ENCODE measurements at places on chromosomes 13 and 19.
A peak's percentile ranks its signal among the peaks of the same experiment; 100 is the strongest.

- no peak for DNase-seq
Observed at GRCh38 chr13:110415669-110416068, 108.6 kb downstream of the COL4A2 start.

DNA sequence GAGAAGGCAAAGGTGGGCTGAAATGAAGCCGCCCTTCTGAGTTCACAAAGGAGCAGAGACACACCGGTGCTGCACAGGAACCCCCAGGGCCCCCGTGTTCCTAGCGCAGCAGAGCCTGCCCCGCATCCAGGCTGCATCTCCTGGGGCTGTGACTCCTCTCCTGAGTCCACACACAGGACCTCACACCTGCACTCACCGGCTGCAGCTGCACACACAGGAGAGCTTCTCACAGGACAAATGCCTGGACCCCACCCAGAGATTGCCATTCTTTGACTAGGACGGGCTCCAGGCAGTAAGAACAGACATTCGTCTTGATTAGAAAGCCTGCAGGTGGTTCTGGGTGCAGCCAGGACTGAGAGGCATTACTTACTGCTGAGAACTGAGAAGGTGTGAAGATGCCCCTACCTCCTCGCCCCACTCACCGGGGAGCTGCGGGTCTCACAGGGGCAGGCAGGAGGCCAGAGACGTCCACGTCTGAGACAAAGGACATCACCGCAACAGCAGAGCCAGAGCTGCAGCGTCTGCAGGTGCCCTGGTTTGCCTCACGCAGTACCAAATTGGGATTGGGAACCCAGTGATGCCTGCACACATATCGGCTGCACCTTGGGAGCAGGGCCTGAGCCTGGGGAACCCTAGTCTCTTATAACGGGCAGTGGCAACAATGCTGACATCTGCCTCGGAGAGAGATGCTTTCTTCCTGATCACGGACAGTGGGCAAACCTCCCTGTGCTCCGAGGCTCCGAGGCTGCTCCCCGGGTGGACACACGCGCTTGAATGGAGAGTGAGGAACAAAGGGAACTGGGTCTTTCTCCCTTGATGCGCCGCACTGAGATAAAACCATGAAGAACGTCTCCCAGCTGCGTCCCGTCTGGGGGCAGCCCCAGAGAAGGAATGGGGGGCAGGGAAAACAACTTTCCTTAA lies 50.4 kb downstream of the RASA3 start:
- DNase-seq = no peak

DNA sequence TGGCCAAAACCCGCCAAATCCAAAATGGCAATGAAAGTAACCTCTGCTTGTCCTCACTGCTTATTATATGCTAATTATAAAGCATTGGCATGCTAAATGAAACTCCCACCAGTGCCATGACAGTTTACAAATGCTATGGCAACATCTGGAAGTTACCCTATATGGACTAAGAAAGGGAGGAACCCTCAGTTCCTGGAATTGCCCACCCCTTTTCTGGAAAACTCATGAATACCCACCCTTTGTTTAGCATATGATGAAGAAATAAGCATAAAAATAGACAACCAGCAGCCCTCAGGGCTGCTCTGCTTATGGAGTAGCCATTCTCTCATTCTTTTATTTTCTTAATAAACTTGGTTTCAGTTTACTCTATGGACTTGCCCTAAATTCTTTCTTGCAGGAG lies 269.8 kb downstream of the OLFM4 start:
- no peak for DNase-seq

GRCh38 chr13:96216543-96216942 lies 126.6 kb downstream of the HS6ST3 start:
- DNase-seq = no peak

GRCh38 chr13:29624997-29625396 lies 29.5 kb upstream of the SLC7A1 start:
- DNase-seq = no peak

DNA sequence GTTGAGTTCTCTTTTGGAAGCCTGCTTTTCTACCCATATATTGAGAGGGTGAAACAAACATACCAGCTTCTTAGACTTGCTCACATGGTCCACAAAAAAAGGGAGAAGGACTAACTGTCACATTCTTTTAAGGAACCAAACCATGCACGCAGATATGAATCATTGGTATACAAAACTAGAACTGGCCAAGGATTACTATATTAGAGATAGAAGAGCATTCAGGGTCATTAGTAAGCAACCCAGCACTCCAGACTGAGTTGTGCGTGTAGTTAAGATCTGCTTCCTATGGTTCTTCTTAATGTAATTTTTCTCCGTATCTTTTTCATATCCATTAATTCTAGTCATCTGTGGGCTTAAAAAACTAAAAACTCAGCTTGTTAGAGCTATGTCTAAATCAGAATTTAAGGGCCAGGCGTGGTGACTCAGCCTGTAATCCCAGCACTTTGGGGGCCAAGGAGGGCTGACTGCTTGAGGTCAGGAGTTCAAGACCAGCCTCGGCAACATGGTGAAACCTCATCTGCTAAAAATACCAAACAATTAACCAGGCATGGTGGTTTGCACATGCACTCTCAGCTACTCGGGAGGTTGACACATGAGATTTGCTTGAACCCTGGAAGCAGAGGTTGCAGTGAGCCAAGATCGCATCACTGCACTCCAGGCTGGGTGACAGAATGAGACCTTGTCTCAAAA lies 19.6 kb downstream of the ALG5 start:
- DNase-seq = no peak

DNA sequence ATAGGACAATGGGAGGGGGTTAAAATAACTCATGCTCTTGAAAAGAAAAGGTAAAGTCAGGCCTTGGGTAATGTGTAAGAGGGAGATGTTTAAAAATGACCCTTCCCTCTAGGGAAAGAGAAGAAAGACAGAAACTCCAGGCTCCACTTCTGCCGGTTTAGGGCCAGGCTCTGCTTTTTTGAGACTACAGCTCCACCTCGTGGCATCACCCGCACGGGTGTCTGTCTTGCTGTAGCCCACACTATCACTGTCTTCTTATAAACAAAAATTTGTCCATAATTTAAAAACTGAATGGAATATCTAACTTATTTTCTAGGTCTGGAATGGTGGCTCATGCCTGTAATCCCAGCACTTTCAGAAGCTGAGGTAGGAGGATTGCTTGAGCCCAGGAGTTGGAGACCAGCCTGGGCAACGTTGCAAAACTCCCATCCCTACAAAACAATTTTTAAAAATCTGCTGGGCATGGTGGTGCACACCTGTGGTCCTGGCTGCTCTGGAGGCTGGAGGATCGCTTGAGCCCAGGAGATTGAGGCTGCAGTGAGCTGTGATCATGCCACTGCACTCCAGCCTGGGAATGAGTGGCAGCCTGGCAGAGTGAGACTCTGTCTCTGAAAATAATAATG lies 65.1 kb upstream of the GTF3A start:
- DNase-seq = peak; percentile 34

DNA sequence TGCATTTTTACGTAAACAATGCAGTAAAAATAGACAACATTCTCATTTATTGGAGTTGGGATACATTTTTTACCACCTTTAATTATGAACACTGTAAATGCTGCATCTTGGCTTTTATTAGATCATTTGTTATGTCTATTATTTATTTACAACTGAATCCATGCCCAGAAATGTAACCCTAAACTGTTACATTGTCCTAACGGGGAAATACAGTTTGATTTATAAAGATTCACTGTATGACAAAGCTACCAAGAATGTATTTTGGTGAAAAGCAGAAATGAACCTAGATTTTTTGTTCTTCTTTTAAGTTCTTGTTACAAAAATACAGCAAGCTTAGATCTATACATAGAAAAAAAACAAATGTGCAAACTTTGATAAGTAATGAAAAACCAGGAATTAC lies 1.1 kb downstream of the METTL21C start:
- no peak for DNase-seq

DNA sequence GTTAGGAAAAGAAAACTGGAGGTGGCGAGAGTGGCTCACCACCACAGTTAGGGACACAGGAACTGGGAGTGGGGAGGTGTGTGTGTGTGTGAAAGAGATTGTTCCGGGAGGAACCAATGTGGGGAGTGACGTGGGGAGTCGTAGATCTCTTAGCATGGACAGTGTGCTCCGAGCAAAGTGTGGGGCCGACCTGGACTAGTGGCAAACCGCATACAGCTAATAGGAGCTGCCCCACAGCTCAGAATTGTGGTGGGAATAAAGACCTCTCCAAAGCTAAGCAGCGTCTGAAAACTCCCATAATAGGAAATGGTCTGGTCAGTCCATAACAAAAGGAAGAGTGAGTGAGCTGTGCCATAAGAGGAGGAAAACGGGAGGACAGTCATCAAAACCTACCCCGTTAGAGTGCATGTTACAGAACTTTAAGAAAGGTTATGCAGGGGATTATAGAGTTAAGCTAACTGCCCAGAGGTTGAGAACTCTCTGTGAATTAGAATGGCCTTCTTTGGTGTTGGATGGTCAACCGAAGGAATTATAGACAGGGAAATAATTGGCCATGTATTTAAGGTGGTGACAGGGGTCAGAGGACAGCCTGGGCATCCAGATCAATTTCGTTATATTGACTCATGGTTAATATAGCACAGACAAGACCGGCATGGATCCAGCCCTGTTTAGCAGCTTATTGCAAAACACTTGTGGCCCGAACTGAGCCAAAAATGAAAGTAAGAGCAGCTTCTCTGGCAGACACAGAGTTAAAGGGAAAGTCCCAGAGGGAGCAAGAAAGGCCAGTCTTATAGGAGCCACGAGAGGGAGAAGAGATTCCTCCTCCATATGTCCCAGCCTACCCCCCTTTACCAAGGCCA lies 8.9 kb upstream of the SLC15A1 start:
- no peak for DNase-seq

GRCh38 chr13:31538067-31539042 lies 201.0 kb upstream of the RXFP2 start:
- no peak for DNase-seq

GRCh38 chr19:57280962-57281400 lies 696 bp downstream of the ZNF460 start:
- no peak for DNase-seq

DNA sequence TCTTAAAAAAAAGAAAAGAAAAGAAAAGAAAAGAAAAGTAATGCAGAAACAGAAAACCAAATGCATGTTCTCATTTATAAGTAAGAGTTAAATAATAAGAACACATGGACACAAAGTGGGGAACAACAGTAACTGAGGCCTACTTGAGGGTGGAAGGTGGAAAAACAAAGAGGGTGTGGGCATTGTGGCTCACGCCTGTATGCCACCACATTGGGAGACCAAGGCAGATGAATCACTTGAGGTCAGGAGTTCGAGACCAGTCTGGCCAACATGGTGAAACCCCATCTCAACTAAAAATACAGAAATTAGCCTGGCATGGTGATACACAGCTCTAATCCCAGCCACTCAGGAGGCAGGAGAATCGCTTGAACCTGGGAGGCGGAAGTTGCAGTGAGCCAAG lies 8.1 kb downstream of the ZNF708 start:
- no peak for DNase-seq

DNA sequence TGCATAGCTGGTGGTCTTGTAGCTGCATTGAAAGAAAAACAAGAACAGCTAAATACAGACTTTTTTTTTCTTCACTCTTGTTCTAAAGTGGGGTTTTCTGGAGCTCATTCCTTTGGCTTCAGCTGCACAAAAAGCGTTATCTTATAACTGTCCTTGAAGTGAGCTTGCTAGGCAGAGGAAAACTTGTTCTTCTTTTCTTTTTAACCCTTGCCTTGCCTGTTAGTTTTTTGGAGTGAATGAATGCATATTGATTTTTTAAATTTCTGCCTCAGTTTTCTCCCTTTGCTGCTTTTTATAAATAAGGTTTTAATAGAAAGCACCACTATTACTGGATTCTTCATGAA lies 1.5 kb downstream of the ZNF765 start:
- DNase-seq = no peak

- peak; percentile 52 for DNase-seq
Observed at GRCh38 chr19:1001538-1002166, 1.4 kb downstream of the GRIN3B start.

DNA sequence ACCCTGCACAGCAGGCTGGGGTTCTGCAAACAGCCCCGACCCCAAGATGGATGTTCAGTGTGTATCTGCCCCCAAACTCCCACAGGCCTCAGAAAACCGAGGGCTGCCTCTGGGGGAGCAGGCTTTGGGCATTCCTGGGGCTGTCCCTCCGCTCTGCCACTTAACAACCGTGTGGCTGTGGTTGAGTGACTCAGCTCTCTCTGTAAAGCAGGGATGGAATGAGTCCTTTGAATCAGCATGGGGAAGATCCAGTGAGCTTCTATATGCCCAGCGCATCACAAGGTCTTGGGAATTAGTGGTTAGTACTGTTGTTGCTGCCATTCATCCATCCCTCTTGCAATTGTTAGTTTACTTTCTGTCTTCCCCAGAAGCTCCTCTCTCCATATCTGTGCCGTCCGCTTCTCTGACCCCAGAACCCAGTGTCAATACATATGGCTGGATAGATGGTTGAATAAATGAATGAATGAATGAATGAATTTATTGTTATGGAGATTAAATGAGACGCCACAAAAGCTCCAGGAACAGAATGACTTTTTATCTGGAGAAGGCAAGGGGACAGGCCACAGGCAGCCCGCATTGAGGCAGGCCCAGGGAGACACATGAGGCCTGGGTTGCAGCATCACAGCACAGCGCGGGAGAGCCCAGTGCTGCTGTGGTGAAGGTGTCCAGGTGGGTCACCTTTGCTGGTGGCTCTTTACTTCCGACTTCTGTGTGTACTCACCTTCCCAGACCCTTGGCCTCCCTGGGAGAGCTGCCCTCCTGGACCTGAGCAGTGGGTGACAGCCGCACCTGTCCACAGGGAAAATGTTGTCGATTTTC lies 89.2 kb downstream of the RGCC start:
- no peak for DNase-seq

DNA sequence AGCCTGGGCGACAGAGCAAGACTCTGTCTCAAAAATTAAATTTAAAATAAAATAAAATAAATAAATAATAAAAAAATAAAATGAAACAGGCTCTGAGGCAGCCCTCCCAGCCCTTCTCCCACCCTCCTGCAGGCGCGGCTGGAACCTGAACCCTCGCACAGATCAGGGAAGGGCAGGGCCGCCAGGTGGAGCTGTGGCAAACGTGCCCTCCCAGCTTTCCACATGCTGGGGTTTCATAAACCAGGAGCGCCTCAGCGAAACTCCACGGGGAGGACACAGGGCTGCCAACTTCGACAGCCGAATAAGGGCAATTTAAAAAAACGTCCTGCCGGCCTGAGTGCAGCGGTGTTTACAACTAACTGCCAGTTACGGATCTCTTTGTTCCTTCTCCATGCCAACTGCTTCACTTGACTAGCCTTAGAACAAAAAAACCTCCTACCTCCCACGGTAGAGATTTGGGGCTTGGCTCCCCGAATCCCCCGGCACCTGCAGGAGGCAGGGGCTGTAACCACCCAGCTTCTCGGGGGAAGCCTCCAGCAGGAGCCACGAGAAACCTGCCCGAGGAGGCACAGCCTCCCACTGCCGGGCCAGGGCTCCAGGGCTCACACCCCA lies 15.9 kb downstream of the ZNF787 start:
- peak; percentile 24 for DNase-seq

DNA sequence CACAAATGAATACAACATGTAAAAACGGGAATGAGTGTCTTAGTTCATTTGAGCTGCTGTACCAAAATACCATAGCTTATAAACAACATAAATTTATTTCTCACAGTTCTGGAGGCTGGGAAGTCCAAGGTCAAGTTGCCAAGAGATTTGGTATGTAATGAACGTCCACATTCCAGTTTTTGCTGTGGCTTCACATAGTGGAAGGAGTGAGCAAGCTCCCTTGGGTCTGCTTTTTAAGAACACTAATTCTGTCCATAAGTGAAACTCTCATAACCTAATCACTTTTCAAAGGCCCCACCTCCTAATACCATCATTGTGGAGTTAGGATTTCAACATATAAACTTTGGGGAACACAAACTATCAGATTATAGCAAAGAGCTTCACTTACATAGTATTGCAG lies 1189.6 kb downstream of the PCDH9 start:
- no peak for DNase-seq

GRCh38 chr13:95433537-95433936 lies 119.0 kb upstream of the CLDN10 start:
- DNase-seq = no peak

Data from activated T-helper 1 cell treated with Interleukin-2 at 50 U/mL for 16 hours (primary cell).